ENCODE measurements at places on chromosomes 6 and 20. TPM values are rescaled to one million over a fixed set of nuclear protein-coding genes. Genes with fewer than 3 reads are reported as not detected.

DNA sequence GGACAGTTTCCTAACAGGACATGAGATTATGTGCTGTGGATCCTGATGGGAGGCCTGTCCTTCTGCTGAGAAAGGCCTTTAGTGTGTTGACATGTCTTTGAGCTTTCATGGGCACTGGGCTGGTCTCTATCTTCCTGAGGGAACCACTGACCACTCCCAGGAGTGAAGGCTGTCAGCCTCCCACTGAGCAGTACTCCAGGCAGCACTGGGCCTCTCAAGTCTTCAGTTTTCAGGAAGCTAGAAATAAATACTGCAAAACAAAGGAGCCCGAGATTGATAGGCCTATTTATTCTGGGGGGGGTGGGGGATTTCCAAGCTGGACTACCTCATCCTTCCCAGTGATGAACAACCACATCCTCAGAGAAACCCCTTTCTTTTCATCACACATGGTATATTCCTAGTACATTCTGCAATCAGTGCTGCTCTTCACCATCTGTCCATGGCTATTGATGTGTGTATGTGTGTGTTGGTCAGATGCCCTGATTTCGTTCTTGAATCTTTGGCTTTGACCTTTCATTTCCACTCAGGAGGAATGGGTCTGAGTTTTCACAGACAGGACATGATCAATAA is 180.9 kb upstream of the SPTLC3 start:
- no peak overlapping the region for H3K4me3 ChIP-seq
- H3K27me3 ChIP-seq, result no peaks in the 10 kb centered on the region
- H3K27ac ChIP-seq, result no peak overlapping the region
- no peaks in the 10 kb centered on the region for H3K4me1 ChIP-seq

The WFDC10B gene
- not detected for total RNA-seq

The LCA5 gene
- total RNA-seq, result 6.4 TPM

DNA sequence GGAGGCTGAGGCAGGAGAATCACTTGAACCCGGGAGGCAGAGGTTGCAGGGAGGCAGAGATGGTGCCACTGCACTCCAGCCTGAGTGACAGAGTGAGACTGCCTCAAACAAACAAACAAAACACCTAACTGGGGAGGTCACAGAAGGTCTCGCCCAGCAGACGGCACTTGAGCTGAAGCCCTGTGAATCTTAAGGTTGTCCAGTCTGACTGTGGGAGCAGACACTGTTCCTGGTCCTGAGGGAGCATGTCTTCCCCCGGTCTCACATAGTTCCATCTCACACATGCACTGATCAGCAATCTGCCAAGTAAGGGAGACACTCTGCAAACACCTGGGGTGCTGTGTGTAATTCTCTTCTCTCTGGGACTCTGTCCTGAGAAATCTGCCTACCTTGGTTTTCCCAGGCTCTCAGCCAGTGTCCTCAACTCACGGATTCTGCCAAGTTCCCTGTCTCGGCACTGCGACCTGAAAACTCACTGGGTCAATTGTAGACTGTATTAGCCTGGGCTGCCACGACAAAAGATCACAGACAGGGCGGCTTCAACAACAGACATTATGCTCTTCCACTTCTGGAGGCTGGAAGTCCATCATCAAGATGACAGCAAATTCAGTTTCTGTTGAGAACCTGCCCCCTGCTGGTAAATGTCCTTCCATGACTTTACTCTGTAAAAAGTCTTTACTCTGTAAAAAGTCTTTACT is 94.3 kb downstream of the JPH2 start:
- no peaks in the 10 kb centered on the region for H3K36me3 ChIP-seq
- H3K27ac ChIP-seq, result no peak overlapping the region
- H3K4me3 ChIP-seq, result no peak overlapping the region
- peaks cover 2% of the 10 kb centered on the region for H3K4me1 ChIP-seq

DNA sequence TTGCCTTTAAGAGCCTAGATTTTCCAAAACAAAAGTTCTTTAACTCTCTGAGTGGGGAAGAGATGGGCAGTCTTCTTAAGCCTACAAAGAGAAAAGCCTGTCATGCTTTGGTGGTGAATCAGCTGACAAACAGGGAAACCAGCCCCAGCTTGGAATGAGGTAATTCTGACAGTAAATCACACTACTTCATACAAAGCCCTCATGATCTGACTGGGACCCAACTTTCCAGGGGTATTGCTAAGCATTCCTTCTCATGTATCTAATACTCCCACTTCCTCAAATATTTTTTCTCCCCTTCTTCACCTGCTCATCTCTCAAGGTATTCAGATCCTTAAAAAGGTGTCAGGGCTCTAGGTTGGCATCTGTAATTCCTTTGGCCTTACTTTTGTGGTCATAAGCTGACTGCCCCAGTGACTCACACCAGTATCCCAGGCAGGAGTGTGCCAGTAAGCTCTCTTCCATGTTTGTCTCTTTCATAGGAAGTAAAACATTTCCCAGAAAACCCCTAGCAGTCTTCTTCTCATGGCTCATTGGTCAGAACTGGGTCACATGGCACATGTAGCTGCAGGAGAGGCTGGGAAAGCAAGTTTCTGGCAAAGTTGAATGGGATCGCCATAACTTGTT is 15.0 kb upstream of the TBC1D22B start:
- DNase-seq, result no peak
- no peak overlapping the region for H3K4me3 ChIP-seq
- H3K27me3 ChIP-seq, result no peaks in the 10 kb centered on the region
- no peaks in the 10 kb centered on the region for H3K36me3 ChIP-seq
- H3K27ac ChIP-seq, result peak overlapping the region; percentile 87

DNA sequence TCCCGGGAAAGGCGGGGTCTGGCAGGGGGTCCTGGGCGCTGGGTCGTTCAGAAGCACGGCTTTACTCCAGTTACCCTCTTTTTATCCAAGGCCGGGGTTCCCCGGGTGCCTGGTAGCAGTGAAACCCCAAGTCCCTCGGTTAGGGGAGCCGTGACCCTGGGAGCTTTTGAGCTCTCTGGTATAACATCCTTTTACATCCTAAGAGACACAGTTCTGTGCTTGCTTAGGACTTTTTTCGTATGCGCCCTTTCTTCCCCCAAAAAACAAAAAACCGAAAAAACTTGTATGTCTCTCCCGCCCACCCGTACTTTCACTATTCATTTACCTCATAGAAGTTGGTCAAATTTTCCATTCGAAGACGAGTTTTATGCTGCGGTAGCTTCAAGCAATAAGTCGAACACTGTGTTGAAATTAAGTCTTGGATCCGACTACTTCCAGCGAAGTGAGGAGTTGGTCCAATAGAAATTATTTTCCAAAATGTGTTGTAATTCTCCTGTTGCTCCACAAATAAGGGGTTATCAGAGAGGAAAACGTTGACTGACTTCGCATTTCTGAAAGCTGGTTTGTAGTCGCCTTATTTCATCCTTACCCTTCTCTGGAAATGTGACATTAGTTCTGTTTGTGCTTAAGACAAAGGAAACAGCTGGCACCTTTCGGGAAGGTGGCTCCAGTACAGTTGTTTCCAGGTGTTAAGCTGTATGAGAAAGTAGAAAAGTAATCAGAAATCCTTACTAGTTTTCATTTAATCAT is 816 bp upstream of the MAN1A1 start:
- peaks cover 16% of the 10 kb centered on the region for H3K4me1 ChIP-seq
- peak overlapping the region; percentile 97 for H3K4me3 ChIP-seq
- DNase-seq, result peak; percentile 93

- no peaks in the 10 kb centered on the region for H3K27me3 ChIP-seq
- no peaks in the 10 kb centered on the region for H3K36me3 ChIP-seq
- peaks cover 13% of the 10 kb centered on the region for H3K4me1 ChIP-seq
- DNase-seq, result no peak
- no peak overlapping the region for H3K27ac ChIP-seq
- no peak overlapping the region for H3K4me3 ChIP-seq
These were observed 389.3 kb downstream of the HDGFL1 start for GRCh38 chr6:22958677-22959076.

- no peaks in the 10 kb centered on the region for H3K27me3 ChIP-seq
- no peak for DNase-seq
- no peaks in the 10 kb centered on the region for H3K36me3 ChIP-seq
- H3K4me1 ChIP-seq, result no peaks in the 10 kb centered on the region
These were observed 25.6 kb upstream of the NOX3 start for GRCh38 chr6:155481215-155481614.

The DEF6 gene
- 23.1 TPM for total RNA-seq

- no peaks in the 10 kb centered on the region for H3K36me3 ChIP-seq
- no peaks in the 10 kb centered on the region for H3K4me1 ChIP-seq
- DNase-seq, result no peak
- H3K27me3 ChIP-seq, result no peaks in the 10 kb centered on the region
- no peak overlapping the region for H3K4me3 ChIP-seq
- H3K27ac ChIP-seq, result no peak overlapping the region
These were observed 225.1 kb downstream of the BCKDHB start for GRCh38 chr6:80331522-80331921.

- no peak for DNase-seq
- peaks cover 46% of the 10 kb centered on the region for H3K4me1 ChIP-seq
- H3K27me3 ChIP-seq, result no peaks in the 10 kb centered on the region
- H3K27ac ChIP-seq, result no peak within 1 kb of the TSS
These were observed at the start of gene RAMACL for GRCh38 chr6:166586424-166587156. RAMACL (minus strand) TSS chr6:166586678; CDS start chr6:166586477, 201 bp downstream.

- H3K27me3 ChIP-seq, result no peaks in the 10 kb centered on the region
- DNase-seq, result no peak
- H3K4me1 ChIP-seq, result no peaks in the 10 kb centered on the region
- no peak overlapping the region for H3K27ac ChIP-seq
These were observed 138.2 kb downstream of the TENT5A start for GRCh38 chr6:81614292-81614691.

DNA sequence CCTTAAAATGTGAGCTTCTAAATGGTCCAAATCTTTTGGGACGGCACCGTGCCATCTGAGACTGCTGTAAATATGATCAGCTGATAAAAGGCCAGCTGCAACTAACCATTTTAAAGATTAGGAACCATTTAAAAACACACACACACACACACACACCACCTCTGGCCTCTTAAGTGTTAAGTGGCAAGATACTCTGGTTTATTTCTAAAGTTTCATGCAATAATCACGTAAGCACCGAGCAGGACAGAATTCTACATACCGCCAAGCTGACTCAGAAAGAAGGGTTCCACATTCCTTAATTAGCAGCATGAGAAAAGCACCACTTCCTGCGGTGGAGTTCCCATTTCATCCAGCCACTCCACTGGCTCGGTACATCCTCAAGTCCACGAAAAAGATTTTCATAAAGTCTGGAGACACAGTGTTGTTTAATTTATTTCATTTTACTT is 17.8 kb upstream of the ZNF217 start:
- H3K27ac ChIP-seq, result peak overlapping the region; percentile 85
- no peak for DNase-seq
- H3K4me1 ChIP-seq, result peaks cover 52% of the 10 kb centered on the region
- no peak overlapping the region for H3K4me3 ChIP-seq
- H3K27me3 ChIP-seq, result no peaks in the 10 kb centered on the region
- H3K36me3 ChIP-seq, result no peaks in the 10 kb centered on the region

The CABLES2 gene
- 1.5 TPM for total RNA-seq

- H3K4me1 ChIP-seq, result peaks cover 16% of the 10 kb centered on the region
- no peaks in the 10 kb centered on the region for H3K36me3 ChIP-seq
- peak overlapping the region; percentile 37 for H3K4me3 ChIP-seq
- H3K27ac ChIP-seq, result no peak overlapping the region
- peaks cover 13% of the 10 kb centered on the region for H3K27me3 ChIP-seq
These were observed 27.1 kb downstream of the ULBP1 start for GRCh38 chr6:149990661-149991471.

DNA sequence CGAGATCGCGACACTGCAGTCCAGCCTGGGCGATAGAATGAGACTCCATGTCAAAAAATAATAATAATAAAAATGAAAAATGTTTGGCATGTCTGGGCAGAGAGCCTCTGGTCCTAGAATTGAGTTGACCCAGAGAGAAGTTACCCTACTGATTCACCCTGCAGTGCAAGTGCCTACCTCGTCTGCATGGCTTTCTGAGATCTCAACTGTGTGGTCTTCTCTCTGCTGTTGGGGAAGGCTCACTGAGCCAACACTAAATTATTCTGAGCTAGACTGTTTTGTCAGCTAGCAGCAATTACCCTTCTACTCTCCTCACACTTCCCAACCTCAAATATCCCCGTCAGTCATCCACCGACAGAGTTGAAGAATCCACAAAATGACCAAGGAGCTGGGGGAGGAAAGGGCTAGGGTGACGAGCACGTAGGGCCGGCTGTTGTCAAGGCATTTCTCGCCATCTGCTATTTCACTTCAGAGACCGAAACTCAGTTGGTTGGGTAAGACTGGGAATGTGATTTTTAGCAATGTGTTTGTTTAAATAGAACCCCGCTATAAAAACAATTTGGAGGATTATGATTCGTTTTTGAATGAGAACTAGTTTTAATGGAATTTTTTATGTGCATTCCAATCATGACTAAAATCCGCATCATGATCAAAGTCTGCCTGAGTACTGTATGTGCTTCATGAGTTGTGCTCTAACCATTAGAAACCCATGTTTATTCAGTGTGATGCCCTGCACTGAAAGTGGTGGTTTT is 9.4 kb downstream of the MAS1 start:
- no peak for DNase-seq
- H3K4me1 ChIP-seq, result peaks cover 27% of the 10 kb centered on the region
- H3K27ac ChIP-seq, result peak overlapping the region; percentile 70
- H3K36me3 ChIP-seq, result no peaks in the 10 kb centered on the region

DNA sequence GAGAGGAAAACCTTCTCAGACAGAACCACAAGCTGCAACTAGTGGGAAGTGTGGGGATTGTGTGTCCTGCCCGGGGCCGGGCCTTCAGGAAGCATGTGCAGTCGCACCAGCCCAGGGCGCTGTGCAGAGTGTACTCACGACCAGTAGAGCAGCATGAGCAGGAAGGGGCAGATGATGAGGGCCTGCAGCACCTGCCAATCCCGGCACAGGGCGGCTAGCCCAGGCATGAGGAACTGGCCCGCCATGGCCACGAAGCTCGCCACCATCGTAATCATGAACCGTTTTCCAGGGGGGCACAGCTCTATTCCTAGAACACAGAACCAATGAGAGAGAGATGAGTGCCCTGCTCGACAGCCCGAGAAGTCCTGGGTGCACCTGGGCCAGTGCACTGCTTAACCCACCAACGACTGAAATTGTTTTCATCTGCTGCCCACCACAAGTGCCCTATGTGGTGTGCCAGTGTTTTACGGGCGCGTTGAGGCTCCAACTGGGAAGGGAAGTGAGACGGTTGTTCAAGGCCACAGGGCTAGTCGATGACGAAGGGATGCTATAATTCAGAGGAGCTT is 65.0 kb downstream of the PSMG4 start:
- H3K27ac ChIP-seq, result no peak overlapping the region
- no peak for DNase-seq
- no peaks in the 10 kb centered on the region for H3K36me3 ChIP-seq
- no peaks in the 10 kb centered on the region for H3K27me3 ChIP-seq

DNA sequence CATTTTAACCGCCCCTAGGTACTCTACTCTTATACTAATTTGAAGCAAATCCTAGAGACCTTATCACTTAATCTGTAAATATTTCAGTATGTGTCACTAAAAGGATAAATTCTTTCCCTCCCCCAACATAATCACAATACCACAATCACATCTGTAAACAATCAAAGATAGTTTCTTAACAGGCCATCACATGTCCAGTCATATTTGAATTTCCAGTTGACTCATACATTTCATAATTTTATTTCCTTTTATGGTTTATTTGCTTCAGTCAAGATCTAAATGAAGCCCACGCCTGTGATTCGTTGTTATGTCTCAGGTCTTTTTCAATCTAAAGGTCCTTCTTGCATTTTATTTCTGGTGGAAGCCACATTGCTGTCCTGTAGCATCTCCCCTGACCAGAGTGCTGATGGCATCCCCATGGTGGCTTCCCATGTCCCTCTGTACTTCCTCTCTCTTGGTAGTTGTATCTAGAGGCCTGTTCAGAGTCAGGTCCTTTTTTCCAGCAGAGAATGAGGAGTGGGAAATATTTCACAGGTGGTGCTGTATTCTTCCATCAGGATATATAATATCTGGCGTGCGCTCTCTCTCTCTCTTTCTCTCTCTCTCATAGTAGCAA is 128.6 kb upstream of the SLC22A23 start:
- H3K4me1 ChIP-seq, result no peaks in the 10 kb centered on the region
- no peaks in the 10 kb centered on the region for H3K27me3 ChIP-seq
